ENCODE measurements at places on chromosomes 3 and 15. TPM values are rescaled to one million over a fixed set of nuclear protein-coding genes. Genes with fewer than 3 reads are reported as not detected.

STRC gene
- 1.4 TPM for total RNA-seq

- DNase-seq = peak; percentile 60
Measured at GRCh38 chr3:119497820-119498185, 544 bp upstream of the TIMMDC1 start.

GRCh38 chr3:24596626-24597025 is 102.0 kb upstream of the THRB start:
- DNase-seq = no peak

DNA sequence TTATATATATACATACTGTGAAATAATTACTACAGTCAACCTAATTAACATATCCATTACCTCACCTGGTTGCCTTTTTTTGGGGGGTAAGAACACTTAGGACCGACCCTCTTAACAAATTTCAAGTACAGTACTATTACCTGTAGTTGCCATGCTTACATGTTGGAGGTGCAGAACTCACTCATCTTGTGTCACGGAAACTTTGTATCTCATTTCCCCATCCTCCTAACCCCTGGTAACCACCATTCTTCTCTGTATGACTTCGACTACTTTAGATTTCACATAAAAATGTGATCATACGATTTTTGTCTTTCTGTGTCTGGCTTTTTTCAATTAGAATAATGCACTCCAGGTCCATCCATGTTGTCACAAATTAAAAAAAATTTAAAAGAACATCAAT is 55.5 kb upstream of the MELTF start:
- DNase-seq = no peak

LYZL4 gene
- total RNA-seq = not detected

PRRT3 gene
- total RNA-seq = 1.2 TPM

All from left colon (tissue), 2 donors.